ENCODE measurements at places on chromosomes 16 and 17. TPM values are rescaled to one million over a fixed set of nuclear protein-coding genes. Genes with fewer than 3 reads are reported as not detected.

- no peak for DNase-seq
Observed at GRCh38 chr16:3909791-3910583, 29.5 kb upstream of the CREBBP start.

- no peak for DNase-seq
Observed at GRCh38 chr17:50725769-50726655, 6.6 kb downstream of the LUC7L3 start.

- no peak for DNase-seq
Observed at GRCh38 chr17:30244853-30245385, 9.4 kb upstream of the SLC6A4 start.

GRCh38 chr16:3281222-3281820, 2.0 kb upstream of the ZNF263 start:
- no peak for DNase-seq

DNA sequence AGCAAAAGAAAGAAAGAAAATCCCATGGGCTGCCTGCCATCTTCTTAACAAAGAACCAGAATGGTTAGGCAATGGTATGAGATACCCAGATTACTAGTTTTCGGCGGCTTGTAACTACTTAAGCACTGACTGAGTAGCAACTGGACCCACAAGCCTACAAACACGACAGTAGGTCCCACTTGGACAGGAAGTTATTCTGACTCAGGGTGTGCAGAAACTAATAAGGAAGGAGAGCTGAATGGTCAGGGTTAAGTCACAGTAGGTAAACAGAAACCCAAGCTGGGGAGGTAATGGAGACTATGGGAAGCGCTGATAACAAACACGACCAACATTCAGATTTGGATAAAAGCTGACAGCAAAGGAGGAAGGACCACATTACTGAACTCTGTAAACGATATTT, 10.4 kb upstream of the HLF start:
- DNase-seq = no peak

- no peak for DNase-seq
Observed at GRCh38 chr17:30520436-30520835, 43.2 kb downstream of the GOSR1 start.

DNA sequence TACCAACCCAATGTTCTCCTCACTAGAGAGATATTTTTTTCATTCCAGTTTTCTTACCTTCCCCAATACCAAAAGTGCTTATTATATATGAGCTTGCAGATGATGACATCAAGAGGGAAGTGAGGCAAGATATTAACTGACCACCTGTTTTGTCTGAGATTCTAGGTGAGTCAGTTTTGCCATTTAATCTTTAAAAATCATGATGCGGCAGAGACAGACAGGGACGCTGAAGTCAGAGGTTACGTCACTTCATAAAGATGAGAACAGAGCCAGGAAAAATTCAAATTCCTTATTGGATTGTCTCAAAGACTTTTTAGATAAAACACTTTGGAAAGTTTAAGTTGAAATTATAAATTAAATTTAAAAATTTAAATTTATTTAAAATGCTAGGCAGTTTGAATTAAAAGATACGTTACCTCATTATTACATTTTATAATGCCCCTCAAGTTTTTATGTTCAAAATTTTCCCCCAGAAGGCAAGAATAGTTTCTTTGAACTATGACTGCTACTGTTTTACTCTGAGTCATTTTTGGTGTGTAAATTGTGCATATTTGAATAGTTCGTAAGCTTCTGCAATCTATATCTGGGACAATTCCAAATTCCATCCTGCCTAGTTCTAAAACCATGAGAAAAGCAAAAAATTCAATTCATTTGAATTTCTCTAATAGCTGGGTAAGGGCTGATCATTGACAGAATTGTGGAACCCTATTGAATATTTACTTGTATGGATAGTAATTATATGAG, 839.6 kb upstream of the GOT2 start:
- DNase-seq = no peak

- no peak for DNase-seq
Observed at GRCh38 chr17:17462048-17462824, 14.6 kb upstream of the MED9 start.

DNA sequence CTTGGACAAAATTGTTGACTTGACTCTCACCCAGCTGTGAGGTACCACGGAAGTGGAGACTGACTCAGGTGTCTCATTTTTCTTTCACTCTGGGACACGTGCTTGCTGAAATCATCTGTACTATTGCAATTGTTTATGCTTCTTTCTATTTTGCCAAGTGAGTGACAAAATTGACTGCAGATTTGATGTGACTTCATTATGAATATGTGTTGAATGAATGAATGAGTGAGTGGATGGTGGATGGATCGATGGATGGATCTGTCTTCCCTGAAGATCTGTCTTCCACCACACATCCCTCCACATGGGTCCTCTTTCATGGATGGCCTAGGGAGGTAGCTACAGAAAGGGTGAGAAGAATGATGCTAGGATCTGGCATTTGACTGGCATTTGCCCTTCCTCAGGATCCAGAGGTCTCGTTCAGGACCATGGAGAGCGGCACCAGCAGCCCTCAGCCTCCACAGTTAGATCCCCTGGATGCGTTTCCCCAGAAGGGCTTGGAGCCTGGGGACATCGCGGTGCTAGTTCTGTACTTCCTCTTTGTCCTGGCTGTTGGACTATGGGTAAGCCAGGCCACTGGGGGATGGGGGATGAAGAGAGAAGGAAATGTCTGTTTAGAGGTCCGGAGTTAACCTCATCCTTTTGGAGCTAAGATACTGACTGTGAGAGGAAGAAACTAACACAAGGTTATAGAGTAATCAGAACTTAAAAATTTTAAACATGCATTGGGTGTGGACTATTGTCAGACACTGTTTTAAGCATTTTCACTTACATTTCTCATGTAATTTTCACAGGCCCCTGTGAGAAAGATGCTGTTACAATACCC, 12.7 kb downstream of the SLC5A11 start:
- DNase-seq = peak; percentile 23

GRCh38 chr16:24279982-24280515, 23.9 kb downstream of the CACNG3 start:
- no peak for DNase-seq

DNA sequence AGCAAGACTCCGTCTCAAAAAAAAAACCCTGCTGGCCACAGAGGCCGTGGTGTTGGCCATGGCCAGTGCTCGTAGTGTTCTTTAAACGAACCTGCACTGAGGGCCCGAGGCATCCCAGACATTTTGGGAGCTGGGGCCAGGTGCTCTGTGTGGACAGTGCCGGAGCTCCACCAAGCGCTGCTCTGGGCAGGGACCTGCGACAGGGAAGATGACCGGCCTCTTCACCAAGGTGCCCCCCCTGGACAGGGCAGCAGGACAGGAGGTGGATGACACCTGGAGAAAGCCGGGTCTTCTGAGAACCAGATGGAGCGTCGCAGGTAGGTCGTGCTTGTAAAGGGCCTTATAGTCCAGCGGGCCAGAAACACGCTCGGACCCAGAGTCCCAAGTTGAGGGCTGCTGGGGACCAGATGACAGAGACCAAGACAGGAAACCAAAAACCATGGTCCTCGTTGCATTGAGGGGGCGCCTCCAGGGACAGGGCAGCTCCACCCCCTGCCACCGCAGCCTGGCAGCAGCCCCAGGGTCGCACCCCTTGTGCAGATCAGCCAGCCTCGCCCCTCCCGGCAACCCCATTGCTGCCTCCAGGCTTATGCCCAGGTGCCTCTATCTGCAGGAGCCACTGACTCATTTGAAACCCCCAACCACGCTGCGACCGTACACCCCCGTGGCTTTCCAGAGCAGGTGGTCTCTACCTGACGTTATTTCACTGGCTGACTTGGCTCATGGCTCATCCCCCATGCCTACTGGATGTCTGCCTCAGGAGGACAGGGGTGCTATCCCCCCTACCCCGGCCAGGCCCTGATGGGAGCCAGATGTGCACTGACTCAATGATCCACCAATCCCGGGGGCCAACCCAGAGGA, 4.2 kb upstream of the NTN3 start:
- DNase-seq = no peak

DNA sequence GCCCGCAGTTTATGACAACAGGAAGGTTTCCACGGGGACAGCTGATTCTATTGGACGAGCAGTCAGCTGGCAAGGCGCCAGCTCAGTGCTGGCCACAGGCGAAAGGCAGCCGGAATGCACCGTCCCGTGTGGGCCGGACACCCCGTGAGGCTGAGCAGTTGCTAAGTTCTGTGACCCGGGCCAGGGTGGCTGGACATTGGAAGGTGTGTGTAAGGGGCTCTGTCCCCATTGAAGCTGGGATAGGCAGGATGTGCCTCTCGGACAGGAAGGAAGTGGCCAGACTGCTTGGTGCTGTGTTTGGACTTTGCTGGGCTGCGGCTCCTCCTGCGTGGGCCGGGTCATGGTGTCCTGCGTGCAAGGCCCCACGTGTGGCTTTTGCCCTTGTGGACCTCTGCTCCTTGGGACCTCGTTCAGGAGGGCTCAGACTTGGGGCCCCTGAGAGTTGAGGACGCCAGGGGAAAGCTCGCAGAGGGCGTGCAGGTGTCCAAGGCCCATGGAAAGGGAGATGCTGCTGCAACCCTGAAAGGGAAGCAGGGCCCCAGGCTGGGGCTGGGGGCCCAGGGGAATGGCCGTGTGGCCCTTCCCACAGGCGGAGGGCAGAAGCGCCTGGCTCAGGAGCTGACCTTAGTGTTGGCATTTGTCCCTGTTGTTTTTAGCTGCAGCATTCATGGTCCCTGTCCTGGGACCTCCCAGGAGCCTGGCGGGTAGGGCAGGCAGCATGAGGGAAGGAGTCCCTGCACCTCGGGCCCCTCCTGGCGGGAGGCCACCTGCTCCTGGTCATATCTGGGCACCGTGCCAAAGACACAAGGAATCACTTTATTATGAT, 10.0 kb downstream of the BAIAP2 start:
- DNase-seq = peak; percentile 87

- DNase-seq = no peak
Observed at GRCh38 chr16:22139008-22139407, 23.3 kb upstream of the SDR42E2 start.

DNA sequence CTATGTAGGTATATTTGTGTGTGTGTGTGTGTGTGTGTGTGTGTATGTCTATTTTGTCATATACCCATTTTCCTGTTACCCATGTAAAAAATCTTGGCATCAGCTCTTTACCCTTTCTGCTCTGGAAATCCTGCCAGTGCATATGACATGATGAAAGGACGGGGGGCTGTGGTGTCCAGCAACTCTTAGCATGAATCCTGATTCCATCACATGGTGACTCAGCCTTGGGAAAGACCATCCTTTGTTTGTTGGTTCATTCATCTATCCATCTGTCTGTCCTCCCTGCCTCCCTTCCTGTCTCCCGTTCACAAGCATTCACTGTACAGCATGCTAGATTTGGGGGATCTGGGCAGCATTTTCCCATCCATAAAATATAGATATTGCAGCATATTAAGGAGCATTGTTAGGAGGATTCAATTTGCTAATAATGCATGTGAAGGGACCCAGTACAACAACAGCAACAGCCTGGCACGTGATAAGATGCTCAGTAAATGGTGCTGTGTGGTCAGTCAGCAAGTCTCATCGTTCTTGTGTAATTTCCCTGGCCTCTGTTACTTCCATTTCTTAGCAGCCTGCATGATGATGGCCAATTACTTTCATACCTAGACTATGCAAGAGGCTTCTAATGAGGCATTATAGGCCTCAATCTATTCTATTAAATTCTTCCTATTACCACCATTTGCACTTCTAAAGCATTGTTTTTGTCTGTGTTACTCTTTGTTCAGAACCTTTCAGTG, 191.0 kb downstream of the PRKCA start:
- DNase-seq = no peak

DNA sequence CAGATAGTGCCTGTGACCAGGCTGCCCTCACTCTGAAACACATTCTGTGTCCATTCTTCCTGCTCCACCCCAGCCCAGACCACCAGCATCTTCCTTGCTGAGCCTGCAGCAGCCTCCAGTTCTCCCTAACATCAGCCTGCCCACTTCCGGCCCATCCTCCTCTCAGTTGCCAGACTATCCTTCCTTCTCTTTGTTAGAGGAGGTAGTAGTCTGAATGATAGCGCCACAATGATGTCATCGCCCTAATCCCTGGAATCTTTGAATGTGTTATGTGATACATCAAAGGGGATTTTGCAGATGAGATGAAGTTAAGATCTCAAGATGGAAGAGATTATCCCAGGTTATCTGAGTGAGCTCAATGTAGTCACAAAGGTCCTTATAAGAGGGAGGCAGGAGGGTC, 3.2 kb upstream of the ZDHHC1 start:
- no peak for DNase-seq

- DNase-seq = no peak
Observed at GRCh38 chr16:85539629-85540291, 73.4 kb upstream of the GSE1 start.

DNA sequence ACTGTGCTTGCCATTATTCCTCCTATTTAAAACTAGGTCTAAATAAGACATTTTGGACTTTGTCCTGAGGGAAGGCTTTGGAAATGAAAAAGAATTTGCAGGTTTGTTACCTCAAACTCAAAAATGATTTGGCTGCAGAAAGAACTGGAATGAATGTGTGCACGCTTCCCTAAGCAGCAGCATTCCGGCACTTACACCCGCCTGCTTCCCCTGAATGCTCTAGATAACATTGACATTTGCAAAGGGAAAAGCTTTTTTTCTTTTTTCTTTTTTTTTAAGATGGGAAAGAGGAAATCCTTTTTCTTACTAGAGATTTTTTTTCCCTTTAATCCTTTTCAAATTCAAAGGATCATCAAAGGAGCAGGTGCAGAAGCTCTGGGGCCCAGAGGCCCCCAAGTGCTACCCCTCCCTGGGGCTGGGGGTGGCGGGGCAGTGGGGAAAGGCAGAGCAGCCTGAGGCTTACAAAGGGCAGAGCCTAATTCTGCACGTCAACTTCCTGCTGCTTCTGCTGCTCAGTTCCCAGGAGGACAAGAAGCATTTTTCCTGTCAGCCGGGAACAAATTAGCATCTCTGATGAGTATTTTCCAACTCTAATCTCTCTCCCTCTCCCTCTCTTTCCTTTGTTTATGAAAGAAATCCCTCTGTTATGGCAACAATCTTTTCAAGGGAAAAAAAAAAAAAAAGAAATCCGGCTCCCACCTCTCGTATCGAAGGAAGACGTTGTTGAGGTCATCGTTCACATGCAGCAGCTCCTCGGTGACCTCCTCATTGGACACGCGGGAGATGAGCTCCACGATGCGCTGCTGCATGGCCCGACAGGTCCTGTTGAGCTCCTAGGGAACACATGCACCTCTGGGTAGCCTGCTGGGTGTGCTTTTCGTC, 32.1 kb upstream of the SREBF1 start:
- DNase-seq = no peak

DNA sequence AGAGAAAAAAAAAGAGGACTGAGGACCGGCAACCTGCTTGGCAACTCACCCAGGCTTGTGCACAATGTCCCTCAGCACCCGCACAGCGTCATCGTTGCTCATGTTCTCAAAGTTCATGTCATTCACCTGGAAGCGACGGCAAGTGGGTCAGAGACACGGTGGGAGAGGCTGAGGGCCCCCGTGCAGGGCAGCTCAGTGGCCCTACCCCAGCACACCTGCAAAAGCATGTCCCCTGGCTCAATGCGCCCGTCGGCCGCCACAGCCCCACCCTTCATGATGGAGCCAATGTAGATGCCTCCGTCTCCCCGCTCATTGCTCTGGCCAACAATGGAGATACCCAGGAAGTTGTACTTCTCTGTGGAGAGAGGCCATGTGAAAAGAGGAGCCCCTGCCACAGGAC, 5.4 kb downstream of the DVL2 start:
- DNase-seq = no peak

Gene KRTAP4-9
- not detected for total RNA-seq

Gene KCNH4
- total RNA-seq = not detected

Gene NKD1
- 0.32 TPM for total RNA-seq

Gene RCVRN
- total RNA-seq = not detected

Gene PRSS33
- total RNA-seq = not detected

Gene DHRS7C
- 73.3 TPM for total RNA-seq
